ENCODE measurements at places on chromosomes 5 and 9.
A peak's percentile ranks its signal among the peaks of the same experiment; 100 is the strongest.

DNA sequence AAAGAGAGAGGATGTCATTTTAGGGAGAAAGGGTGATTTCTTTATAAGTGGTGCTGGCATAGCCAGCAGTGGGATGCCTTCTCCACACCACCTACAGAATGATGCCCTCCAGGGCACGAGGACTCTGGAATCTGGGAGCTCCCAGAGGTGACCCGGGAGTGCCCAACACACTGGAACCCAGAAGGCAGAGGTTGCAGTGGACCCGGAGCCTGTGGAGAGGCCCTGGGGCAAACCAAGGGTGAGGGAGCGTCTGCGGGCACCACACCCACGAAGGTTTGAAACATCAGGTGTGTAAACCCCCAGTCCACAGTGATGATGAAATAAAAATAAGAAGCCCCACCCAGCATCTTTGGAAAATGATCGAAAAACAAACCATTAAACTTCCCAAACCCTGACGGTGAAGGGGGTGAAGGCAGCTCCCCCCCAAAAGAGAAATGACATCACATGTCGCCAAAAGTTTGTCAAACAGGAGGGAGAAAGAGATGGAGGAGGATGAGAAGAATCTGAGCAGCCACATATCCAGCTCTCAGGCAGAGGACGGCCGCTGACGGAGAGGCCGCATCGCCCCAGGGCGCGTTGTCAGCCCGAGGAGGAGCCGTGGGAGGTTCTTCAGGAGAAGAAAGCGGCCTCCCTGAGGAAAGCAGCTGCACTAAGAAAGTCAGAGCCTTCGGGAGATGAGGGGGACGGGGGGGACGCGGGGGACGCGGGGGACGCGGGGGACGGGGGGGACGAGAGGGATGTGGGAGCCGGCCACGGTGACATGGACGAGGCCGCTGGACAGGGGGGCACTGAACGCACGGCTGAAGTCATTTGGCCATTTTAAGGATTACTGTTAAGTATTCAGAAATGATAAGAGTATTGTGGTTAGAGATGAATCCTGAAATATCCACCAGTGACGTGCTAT is 43.1 kb upstream of the NSMF start:
- no peak for DNase-seq

DNA sequence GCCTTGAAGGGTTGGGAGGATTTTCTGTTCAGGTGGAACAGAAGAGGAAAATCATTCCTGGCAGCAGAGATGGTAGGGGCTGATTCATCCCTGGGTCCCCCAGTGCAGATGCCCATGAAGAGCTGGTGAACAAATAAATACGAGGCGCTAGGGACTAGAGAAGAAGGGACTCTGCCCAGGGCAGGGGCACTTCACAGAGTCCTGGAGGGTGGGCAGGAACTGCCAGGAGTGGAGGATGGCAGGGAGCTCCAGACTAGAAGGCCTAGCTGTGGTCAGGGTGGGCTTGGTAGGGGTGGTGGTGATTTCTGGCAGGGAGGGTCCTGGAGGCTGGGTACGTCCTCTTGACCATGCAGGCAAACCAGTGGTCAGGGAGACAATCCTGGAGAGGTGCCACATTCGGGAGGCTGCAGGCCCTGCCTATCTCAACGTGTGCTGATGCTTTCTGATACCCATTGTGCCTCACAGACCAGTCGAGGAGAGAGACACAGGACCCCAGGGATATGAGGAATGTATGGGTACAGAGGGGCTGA is 69.9 kb downstream of the CRB2 start:
- no peak for DNase-seq

- DNase-seq = no peak
These were observed 13.2 kb downstream of the MRPL41 start for GRCh38 chr9:137564817-137565411.

DNA sequence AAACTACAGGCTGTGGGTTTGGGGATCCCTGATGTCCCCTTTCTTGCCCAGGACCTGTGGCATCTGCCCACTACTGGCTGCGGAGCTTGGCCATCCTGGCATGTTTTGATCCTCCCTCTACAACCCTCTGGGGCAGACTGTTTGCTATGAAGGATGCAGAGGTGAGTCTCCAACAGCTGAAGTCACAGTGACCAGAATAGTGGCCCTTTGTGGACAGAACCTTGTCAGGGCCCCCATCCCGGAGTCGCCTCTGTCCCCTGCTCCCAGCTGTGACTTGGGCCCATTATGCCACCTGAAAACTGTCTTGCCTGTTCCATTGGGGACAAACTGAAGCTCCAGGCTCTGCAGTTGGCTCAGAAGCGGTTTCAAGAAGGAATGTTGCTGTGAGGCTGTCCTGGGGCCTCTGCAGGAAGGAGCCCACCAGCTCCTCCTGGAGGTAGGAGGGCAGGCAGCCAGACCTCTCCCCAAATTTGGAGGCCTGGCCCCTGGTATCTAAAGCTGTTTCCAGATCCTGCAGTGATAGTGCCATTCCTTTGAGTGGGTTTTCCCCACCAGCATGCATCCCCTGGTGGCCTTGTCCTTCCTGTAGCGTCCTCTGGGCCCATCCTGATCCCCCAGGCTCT is 93.3 kb downstream of the BARX1 start:
- DNase-seq = no peak

DNA sequence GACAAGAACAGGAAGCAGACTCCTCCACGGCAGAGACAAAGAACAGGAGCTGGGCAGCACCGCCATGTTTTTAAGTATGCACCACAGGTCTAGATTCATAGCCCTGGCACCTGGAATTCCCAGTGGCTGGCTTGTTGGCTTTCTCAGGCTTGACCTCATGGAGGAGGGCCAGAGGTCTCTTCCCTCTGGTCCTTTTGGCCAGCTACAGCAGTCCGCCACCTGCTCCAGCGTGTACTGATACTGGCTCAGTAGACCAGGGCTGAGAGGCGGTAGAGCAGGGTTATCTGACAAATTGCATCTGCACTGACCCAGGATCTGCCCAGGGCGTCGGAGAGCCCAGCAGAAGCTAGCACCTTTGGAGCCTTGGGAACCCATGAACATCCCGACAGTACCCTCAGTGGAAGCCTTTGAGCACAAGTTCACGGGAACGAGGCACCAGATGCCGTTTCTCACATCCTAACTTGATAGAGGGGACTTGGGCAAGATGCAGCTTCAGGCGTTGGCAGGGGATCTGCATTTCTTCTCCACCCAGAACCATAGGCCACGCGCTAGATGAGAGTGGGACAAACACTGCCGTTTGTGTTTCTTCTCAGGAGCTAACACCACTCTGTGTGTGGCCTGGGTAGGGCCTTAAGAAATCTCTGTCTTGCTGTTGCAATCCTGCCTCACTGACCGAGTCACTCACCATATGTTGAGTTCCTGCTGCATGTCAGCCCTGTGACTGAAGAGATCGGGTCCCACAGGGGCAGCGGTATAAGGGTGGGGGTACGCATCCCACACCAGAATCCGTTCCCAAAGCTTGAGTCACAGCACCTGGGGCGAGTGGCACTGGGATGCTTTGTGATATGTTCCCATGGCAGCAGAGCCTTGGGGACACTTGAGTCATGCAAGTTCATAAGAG is 90.3 kb upstream of the OTULINL start:
- DNase-seq = no peak

- DNase-seq = no peak
These were observed 63.6 kb upstream of the BOD1 start for GRCh38 chr5:173679909-173680630.

DNA sequence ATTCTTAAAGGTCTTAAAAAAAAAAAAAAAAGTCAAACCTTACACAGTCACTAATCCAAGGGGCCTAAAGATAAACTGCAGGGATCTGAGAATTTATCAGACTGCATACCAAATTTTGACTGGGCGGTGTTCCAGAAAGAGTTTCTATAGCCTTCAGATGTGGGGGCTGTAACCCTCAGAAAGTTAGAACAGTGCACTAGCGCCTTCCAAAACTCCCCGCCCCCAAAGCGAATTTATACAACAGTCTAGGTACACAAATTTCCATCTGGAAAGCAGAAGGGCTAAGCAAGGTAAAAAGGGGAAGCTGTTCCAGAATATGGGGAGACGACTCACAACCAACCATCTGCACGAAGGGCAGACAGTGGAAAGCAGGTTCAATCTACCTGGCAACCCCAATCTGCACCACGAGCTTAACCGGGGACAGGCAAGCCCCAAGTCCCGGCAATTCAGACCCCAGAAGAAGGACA is 813 bp downstream of the ERMP1 start:
- no peak for DNase-seq

DNA sequence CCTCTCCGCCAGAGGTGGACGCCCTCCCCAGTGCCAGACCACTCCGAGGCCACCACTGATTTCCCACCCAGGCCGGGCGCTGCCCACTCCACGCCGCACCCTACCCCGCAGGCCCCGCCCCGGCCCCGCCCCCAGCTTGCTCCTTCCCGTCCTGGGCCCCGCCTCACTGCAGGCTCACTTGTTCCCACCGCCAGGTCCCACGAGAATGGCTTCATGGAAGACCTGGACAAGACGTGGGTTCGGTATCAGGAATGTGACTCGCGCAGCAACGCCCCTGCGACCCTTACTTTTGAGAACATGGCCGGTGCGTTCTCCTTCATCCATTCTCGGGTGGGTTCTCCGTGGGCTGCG is 6.5 kb downstream of the LRRC26 start:
- no peak for DNase-seq

- DNase-seq = no peak
These were observed 12.1 kb downstream of the MAN2A1 start for GRCh38 chr5:109701792-109702191.

DNA sequence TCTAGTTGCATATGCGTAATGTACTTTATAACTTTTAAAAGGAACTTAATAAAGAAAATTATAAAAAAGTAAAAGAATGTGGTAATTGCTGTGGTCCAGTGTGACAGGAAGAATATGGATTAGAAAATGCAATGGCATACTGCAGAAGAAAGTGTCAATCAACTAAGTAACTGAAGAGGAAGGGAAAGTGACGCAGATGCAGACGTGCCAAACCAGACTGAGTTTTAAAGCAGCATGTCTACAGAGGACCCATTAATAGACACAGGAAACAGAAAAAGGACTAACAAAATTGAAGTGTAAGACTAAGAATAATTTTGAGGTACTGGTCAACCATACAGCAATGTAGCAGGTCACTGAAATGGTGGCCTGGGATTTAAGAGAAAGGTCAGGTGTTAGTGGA is 73.3 kb downstream of the DPYSL3 start:
- DNase-seq = no peak

- peak; percentile 74 for DNase-seq
These were observed 5.1 kb upstream of the CDX1 start for GRCh38 chr5:150161242-150162141.

- DNase-seq = peak; percentile 60
These were observed 45.9 kb upstream of the KCNMB1 start for GRCh38 chr5:170434966-170435605.

Data from stimulated activated CD4-positive, alpha-beta T cell treated with anti-CD3 and anti-CD28 coated beads, Interleukin-4, amount 100 ng/mL, for 4 hours (primary cell).